ENCODE measurements at places on chromosomes 7 and 10. TPM values are rescaled to one million over a fixed set of nuclear protein-coding genes. Genes with fewer than 3 reads are reported as not detected.

Gene GHRHR
- polyA plus RNA-seq = not detected

Gene ZNF316
- polyA plus RNA-seq = 0.07 TPM

Gene PNLIPRP1
- polyA plus RNA-seq = not detected

Gene VOPP1
- polyA plus RNA-seq = 152 TPM

Gene ACBD7
- 3.3 TPM for polyA plus RNA-seq
